Karpas-422 (cell line): ENCODE measurements at places on chromosomes 5 and 9. TPM values are rescaled to one million over a fixed set of nuclear protein-coding genes. Genes with fewer than 3 reads are reported as not detected.

DNA sequence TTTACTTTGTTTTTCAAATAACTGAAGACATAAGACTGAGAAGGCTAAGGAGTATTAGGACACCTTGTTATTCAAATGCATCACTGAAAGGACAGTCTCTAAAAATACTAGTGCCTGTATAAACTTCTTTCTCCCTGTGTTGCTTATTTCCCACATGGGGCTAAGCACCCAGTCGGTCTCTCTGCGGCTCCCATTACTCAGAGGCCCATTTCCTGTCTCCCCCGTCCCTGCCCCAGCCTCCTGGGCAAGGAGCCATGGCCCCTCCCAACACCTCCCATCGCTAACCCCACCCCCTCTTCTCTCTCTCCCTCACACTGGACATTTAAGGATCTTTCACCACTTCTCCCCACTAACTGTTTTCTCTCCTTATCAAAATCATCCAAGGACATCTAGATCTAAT, 81.9 kb downstream of the EBF1 start:
- no peak for DNase-seq
- H3K36me3 ChIP-seq, result peaks cover 37% of the 10 kb centered on the region; the same call in 1 of the 2 replicates
- H3K4me1 ChIP-seq, result peaks cover 60% of the 10 kb centered on the region
- peak overlapping the region; percentile 43 for H3K27ac ChIP-seq

- no peaks in the 10 kb centered on the region for H3K4me1 ChIP-seq
- no peak overlapping the region for H3K4me3 ChIP-seq
- H3K27ac ChIP-seq, result no peak overlapping the region
- DNase-seq, result no peak
Measured at GRCh38 chr5:103503066-103503465, 59.5 kb downstream of the NUDT12 start.

GRCh38 chr9:89991204-89991790, 386.5 kb downstream of the GADD45G start:
- no peak overlapping the region for H3K27ac ChIP-seq
- DNase-seq, result no peak
- no peaks in the 10 kb centered on the region for H3K4me1 ChIP-seq
- no peaks in the 10 kb centered on the region for H3K27me3 ChIP-seq
- H3K36me3 ChIP-seq, result no peaks in the 10 kb centered on the region

The GZMA gene
- not detected in 2 replicates for total RNA-seq

The KDM4C gene
- 45.1 and 61.1 TPM in 2 replicates for total RNA-seq

DNA sequence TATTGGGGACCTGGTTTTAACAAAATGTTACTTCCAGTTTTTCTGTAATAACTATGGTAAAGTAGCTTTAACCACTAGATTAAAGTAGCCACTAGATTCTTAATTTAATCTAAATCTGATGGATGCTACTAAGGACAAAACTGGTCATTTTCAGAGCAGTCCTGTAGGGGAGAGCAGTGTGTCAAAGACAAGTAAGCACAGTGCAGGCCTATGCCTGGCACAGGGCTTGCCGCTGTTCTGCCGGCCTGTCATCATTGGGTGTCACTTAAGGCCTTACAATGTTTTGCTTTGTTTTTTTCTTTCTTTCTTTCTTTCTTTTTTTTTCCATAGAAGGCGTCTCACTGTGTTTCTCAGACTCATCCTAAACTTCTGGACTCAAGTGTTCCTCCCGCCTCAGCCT, 53.0 kb upstream of the NXNL2 start:
- no peak for DNase-seq
- no peaks in the 10 kb centered on the region for H3K27me3 ChIP-seq
- no peaks in the 10 kb centered on the region for H3K4me1 ChIP-seq
- no peak overlapping the region for H3K27ac ChIP-seq
- no peak overlapping the region for H3K4me3 ChIP-seq

The MEGF10 gene
- total RNA-seq, result not detected in 2 replicates

The DRD1 gene
- not detected in 2 replicates for total RNA-seq

GRCh38 chr5:131260895-131261294, 3.0 kb upstream of the CDC42SE2 start:
- no peak overlapping the region for H3K27ac ChIP-seq
- H3K4me3 ChIP-seq, result no peak overlapping the region
- DNase-seq, result no peak
- no peaks in the 10 kb centered on the region for H3K27me3 ChIP-seq
- peaks cover 48% of the 10 kb centered on the region for H3K4me1 ChIP-seq

The LTC4S gene
- total RNA-seq, result 2.3 TPM in 1 of 2 replicates, not detected in the other

The PRDM9 gene
- not detected in 2 replicates for total RNA-seq

- no peak for DNase-seq
- no peak overlapping the region for H3K27ac ChIP-seq
- H3K27me3 ChIP-seq, result no peaks in the 10 kb centered on the region
- no peaks in the 10 kb centered on the region for H3K36me3 ChIP-seq
- H3K4me3 ChIP-seq, result no peak overlapping the region
Measured at GRCh38 chr9:89388084-89388867, 70.0 kb downstream of the SECISBP2 start.

- peaks cover 11% of the 10 kb centered on the region for H3K4me1 ChIP-seq
- no peak overlapping the region for H3K4me3 ChIP-seq
- H3K36me3 ChIP-seq, result no peaks in the 10 kb centered on the region
- H3K27me3 ChIP-seq, result no peaks in the 10 kb centered on the region
- H3K27ac ChIP-seq, result no peak overlapping the region
Measured at GRCh38 chr9:76984486-76984885, 35.0 kb upstream of the FOXB2 start.

GRCh38 chr9:69898714-69899209, 78.1 kb downstream of the CFAP95 start:
- H3K4me1 ChIP-seq, result no peaks in the 10 kb centered on the region
- H3K27me3 ChIP-seq, result no peaks in the 10 kb centered on the region
- no peaks in the 10 kb centered on the region for H3K36me3 ChIP-seq
- DNase-seq, result no peak
- H3K4me3 ChIP-seq, result no peak overlapping the region

DNA sequence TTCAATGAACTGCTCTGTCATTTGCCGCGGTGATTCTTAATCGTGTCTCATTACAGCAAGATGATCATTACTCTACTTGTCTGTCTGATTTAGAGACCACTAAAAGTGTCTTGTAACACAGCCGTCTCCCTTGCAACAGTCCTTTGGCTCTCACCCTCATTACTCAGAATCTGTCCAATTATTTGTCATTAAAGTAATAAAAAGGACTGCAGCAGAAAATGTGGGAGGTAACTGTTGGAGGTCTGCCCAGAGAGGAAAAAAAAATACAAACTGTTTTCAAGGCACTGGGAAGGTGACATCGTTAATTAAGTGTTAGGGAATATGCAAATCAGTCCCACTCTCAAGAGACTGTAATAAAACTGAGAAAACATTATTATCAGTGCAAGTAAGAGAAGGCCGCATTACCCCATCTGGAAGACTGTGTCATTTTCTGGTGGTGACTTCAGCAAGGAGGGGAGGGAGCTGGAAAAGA, 281.0 kb downstream of the RASEF start:
- no peak for DNase-seq
- no peak overlapping the region for H3K27ac ChIP-seq
- no peaks in the 10 kb centered on the region for H3K36me3 ChIP-seq
- no peak overlapping the region for H3K4me3 ChIP-seq

DNA sequence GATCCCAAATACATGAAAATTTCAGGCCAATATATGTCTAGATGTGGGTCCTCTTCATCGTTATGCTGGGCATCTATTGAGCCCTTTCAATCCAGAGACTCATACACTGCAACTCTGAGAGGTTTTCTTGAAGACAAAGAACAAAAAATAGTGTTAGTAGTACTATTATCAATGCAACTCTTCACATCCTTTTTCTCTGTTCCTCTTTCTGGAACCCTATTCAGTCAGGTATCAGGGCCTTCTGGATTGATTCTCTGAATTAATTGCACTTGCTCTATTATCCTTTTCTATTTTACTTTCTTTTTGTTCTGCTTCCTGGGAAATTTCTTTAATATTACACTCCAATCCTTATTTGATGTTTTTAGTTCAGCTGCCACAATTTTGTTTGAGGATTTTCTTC, 18.5 kb upstream of the FAM120A start:
- H3K4me3 ChIP-seq, result no peak overlapping the region
- H3K36me3 ChIP-seq, result no peaks in the 10 kb centered on the region
- no peaks in the 10 kb centered on the region for H3K4me1 ChIP-seq
- no peak for DNase-seq
- no peak overlapping the region for H3K27ac ChIP-seq

DNA sequence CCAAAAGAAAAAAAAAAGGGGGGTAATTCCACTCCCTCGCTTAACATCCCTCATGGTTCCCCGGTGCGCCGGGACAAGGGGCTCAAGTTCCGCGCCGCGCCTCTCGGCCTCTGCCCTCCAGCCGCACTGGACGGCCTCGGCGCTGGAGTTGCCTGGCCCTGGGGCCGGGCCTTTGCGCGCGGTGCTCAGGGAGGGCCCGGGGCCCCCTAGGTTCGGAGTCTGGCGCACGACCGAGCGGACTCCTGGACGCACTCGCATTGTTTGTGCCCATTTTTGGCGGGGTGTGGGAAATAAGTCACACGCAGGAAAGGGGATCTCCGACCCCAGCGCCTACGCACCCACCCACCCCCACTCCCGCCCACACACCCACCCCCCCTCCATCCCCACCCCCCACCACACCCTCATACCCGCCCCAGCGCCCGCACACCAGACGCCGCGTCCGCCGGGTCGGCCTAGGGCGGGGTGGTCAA, 381 bp downstream of the MED22 start:
- H3K27ac ChIP-seq, result 0 out of 2 replicates have a peak overlapping the region, but pooled peaks have one; percentile 29
- peaks cover 41% of the 10 kb centered on the region for H3K36me3 ChIP-seq
- peak overlapping the region; percentile 100 for H3K4me3 ChIP-seq
- peak; percentile 73 for DNase-seq
- H3K4me1 ChIP-seq, result peaks cover 32% of the 10 kb centered on the region

GRCh38 chr9:121474231-121474947, 25.3 kb downstream of the GGTA1 start:
- H3K4me3 ChIP-seq, result no peak overlapping the region
- no peaks in the 10 kb centered on the region for H3K36me3 ChIP-seq
- no peaks in the 10 kb centered on the region for H3K27me3 ChIP-seq
- H3K4me1 ChIP-seq, result no peaks in the 10 kb centered on the region

DNA sequence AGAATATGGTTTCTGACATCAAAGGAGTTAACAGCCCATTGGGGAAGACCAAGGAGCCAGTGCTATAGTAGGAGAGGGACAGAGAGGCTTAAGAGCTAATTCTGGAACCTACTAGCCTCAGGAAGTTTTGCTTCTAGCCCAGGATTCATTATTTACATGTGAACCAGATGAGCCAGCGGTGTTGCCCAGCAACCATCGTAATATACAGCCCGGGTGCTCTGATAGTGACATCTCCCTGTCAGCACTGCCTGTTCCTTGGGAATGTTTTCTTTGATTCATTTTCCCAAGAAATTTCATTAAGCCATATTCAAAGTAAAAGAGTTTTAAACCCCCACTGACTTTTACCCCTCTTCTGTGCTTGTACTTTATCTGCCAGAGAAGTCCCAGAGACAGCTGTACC, 217.4 kb upstream of the ADAMTSL1 start:
- no peak overlapping the region for H3K4me3 ChIP-seq
- no peaks in the 10 kb centered on the region for H3K36me3 ChIP-seq
- H3K27ac ChIP-seq, result no peak overlapping the region
- H3K27me3 ChIP-seq, result no peaks in the 10 kb centered on the region
- peak; percentile 38 for DNase-seq

DNA sequence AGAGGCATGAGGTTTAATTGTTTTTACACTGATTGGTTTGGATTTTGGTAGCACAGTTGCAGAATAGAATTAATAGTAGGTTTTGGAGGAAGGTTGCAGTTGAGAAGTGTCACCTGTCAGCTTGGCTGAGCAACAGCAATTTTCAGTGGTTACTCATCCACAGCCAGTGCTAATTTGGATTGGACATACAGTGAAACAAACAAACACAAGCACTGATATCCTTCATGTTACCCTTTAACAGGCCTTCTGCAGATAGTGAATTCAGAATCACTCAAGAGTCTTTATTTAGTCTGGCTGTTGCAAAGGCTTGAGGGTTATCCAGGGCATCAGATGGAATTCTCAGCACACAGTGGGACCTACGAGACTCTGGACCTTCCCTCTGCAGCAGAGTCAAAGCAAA, 31.8 kb upstream of the POU4F3 start:
- H3K27me3 ChIP-seq, result no peaks in the 10 kb centered on the region
- no peaks in the 10 kb centered on the region for H3K36me3 ChIP-seq
- DNase-seq, result no peak
- no peak overlapping the region for H3K4me3 ChIP-seq

DNA sequence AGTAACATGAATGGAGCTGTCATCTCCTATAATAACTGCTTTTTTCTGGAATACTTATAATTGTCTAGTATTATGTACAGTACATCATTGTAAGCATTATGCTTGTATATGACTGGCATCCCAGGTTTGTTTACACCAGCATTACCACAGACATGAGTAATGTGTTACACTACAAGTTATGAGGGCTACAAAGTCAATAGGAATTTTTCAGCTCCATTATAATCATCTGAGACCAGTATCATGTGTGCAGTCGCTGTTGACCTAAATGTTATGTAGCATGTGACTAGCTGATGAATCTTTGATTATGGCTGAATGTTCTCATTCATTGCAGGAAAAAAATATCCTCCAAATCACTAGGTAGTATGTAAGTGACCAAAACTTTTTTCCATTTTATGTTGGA, 2.2 kb downstream of the ZCCHC9 start:
- H3K4me3 ChIP-seq, result no peak overlapping the region
- H3K4me1 ChIP-seq, result peaks cover 38% of the 10 kb centered on the region
- no peaks in the 10 kb centered on the region for H3K27me3 ChIP-seq
- H3K27ac ChIP-seq, result no peak overlapping the region

The MARVELD2 gene
- total RNA-seq, result 0.11 and 0.48 TPM in 2 replicates

The NUDT12 gene
- total RNA-seq, result not detected in 2 replicates

The DOCK8 gene
- 36.5 and 39.1 TPM in 2 replicates for total RNA-seq

DNA sequence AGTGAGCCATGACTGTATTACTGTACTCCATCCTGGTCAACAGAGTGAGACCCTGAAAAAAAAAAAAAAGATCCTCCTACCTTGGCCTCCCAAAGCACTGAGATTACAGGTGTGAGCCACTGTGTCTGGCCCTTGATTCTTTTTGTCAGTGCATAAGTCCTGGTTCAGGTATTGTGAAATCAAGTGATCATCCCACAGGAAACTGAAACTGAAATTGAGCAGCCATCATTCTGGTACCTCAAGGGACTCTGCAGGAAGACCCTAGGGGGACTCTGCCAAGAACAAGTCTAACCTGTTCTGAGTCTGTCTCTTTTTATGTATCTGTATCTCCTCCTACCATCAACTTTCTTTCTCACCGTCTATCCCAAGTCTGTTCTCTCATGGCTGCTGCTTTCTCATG, 1.9 kb upstream of the DCAF10 start:
- 0 out of 2 replicates have a peak, but pooled peaks cover 3% of the 10 kb centered on the region for H3K36me3 ChIP-seq
- H3K27ac ChIP-seq, result no peak overlapping the region
- H3K27me3 ChIP-seq, result no peaks in the 10 kb centered on the region
- no peak for DNase-seq

DNA sequence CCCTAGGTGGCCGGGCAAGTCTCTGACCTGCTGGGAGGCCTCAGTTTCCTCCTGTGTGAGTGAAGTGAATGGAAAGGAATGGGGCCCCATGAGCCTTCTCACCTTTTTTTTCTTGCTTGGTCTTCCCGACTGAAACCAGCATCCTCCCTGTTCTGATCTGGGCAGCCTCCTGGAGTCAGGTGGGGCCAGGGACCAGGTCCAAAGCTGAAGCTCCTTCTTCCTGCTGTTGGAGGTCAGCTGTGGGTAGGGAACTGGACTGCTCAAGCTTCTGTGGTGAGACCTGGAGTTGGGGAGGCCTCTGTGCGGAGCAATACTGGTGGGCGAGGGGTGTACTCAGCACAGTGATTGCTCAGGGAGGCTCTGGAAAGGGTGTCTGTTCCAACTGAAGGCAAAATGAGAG, 99.7 kb downstream of the PCSK1 start:
- no peaks in the 10 kb centered on the region for H3K36me3 ChIP-seq
- DNase-seq, result no peak
- no peaks in the 10 kb centered on the region for H3K27me3 ChIP-seq
- H3K4me3 ChIP-seq, result no peak overlapping the region
